Suprapubic skin (tissue), 4 donors: ENCODE measurements at places on chromosomes 4 and X. TPM values are rescaled to one million over a fixed set of nuclear protein-coding genes. Genes with fewer than 3 reads are reported as not detected.

GRCh38 chr4:40685300-40685699 lies 55.6 kb upstream of the RBM47 start:
- peaks cover 12% of the 10 kb centered on the region for H3K4me1 ChIP-seq
- H3K27me3 ChIP-seq, result no peaks in the 10 kb centered on the region
- no peak overlapping the region for H3K27ac ChIP-seq
- H3K36me3 ChIP-seq, result no peaks in the 10 kb centered on the region
- DNase-seq, result no peak
- no peak overlapping the region for H3K4me3 ChIP-seq

Gene MAP3K15
- not detected for total RNA-seq

DNA sequence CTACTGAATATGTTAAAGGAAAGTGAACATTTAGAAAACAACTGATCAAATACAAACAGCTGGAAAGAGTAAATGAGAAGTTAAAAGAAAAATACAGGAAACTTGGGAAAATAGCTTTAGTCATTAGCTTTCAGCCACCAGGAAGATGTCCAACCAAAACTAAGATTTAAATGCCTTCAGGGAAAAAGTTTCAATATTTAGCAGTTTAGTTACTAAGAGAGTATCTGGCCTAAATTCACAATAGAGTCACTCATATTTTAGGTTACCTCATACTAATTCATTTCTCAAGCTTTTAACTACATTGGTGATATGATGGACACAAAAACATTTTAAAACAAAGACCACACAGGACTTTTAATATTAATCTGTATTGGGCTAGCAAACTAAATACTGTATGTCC lies 13.1 kb upstream of the KLHL13 start:
- DNase-seq, result no peak
- no peaks in the 10 kb centered on the region for H3K36me3 ChIP-seq
- H3K4me1 ChIP-seq, result no peaks in the 10 kb centered on the region
- no peaks in the 10 kb centered on the region for H3K27me3 ChIP-seq

GRCh38 chr4:6639137-6639680 lies 1.3 kb upstream of the MRFAP1 start:
- H3K4me3 ChIP-seq, result no peak overlapping the region
- H3K27me3 ChIP-seq, result no peaks in the 10 kb centered on the region
- H3K36me3 ChIP-seq, result peaks cover 9% of the 10 kb centered on the region
- H3K27ac ChIP-seq, result no peak overlapping the region

Gene TXK
- 6.8 TPM for total RNA-seq

DNA sequence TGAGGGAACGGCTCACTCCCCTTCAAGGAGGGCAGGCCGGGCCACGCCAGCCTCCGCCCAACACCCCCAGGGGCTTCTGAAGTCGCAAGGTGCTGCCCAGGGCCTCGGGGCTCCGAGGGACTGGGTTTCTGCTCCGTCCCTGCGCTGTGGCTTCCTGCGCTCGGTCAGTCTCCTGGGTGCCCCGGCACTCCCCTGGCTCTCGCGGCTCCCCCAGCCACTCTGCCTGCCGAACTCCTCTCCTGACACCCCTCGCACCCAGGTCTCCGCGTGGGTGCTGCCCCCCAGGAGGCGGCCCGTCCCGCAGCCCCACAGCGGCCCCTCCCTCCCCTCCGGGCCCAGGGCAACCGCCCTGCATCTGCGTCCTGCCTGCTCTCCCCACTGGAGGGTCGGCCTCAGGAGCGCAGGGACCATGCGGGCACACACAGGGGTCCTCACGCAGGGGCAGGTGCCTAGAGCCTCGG lies 151.9 kb downstream of the AFAP1 start:
- H3K27ac ChIP-seq, result no peak overlapping the region
- DNase-seq, result peak; percentile 54
- H3K27me3 ChIP-seq, result no peaks in the 10 kb centered on the region
- H3K36me3 ChIP-seq, result peaks cover 29% of the 10 kb centered on the region

DNA sequence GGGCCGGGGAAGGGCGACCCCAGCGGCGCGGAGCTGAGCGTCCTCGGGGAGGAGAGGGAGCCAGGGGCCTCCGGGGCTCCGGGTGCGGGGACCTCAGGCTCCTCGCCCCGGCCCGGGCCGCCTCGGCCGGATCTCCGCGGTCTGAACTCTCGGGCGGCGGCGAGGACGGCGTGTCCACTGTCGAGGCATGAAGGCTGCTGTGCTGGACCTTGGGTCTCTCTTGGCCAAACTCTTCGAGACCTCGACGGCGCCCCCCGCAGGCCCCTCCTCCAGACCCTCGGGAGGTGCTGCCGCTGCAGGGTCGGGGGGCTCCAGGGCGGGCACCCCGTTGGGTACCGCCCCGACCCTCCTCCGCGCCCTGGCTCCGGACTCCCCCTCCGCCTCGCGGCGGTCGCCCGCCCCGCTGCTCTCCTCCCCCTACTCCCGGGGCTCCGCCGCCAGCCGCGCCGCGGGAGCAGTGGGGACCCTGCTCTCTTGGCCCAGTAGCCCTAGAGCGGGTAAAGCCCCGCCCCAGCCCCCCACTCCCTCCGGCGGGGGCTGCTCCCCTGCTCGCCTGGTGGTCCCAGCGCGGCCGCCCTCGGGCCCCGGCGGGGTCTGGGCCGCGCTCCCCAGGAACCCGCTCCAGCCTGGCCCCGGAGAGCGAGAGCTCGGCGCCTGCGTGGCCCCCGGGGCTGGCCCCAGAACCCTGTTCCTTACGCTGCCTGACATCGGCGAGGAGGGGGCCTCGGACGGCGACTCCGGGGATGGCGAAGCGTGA lies 564 bp downstream of the FAM149A start:
- H3K4me3 ChIP-seq, result peak overlapping the region; percentile 65
- peaks cover 8% of the 10 kb centered on the region for H3K27me3 ChIP-seq
- no peaks in the 10 kb centered on the region for H3K36me3 ChIP-seq
- H3K4me1 ChIP-seq, result peaks cover 16% of the 10 kb centered on the region
- no peak overlapping the region for H3K27ac ChIP-seq

GRCh38 chr4:153531976-153532626 lies 65.9 kb downstream of the TMEM131L start:
- H3K27ac ChIP-seq, result no peak overlapping the region
- no peak for DNase-seq
- H3K36me3 ChIP-seq, result no peaks in the 10 kb centered on the region
- H3K4me3 ChIP-seq, result no peak overlapping the region

GRCh38 chr4:36198068-36198808 lies 46.1 kb downstream of the ARAP2 start:
- H3K27me3 ChIP-seq, result no peaks in the 10 kb centered on the region
- no peak for DNase-seq
- peaks cover 20% of the 10 kb centered on the region for H3K36me3 ChIP-seq
- H3K4me3 ChIP-seq, result no peak overlapping the region
- H3K4me1 ChIP-seq, result no peaks in the 10 kb centered on the region

Gene NAP1L2
- total RNA-seq, result 4.4 TPM

GRCh38 chr4:140018931-140019618 lies 134.9 kb downstream of the MAML3 start:
- H3K36me3 ChIP-seq, result no peaks in the 10 kb centered on the region
- H3K27ac ChIP-seq, result no peak overlapping the region
- H3K27me3 ChIP-seq, result no peaks in the 10 kb centered on the region
- no peaks in the 10 kb centered on the region for H3K4me1 ChIP-seq
- DNase-seq, result no peak

DNA sequence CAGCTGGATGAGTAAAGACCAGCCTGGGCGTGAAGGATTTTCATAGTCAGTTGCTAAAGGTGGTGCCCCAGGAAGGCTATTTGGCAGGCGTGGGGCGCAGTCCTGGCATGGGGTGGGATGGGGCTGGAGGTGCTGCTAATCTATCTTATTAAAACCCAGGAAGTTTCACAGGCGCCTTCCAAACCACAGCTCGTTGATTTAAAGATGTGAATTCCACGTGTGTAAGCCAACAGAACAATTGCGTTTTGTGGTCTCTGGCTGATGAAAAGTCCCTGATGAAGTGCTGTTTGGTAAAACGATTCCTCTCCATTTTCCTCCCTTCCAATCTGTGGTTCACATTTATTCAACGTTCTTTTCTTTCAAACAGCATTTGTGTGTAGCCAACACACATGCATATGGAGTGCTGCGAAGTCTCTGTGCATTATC lies 105.0 kb downstream of the TBL1X start:
- DNase-seq, result no peak
- no peak overlapping the region for H3K27ac ChIP-seq
- H3K27me3 ChIP-seq, result no peaks in the 10 kb centered on the region
- no peaks in the 10 kb centered on the region for H3K36me3 ChIP-seq
- peaks cover 14% of the 10 kb centered on the region for H3K4me1 ChIP-seq

Gene MSANTD1
- total RNA-seq, result 0.36 TPM
